CD4-positive, alpha-beta T cell treated with Interleukin-4 for 4 hours (primary cell): ENCODE measurements at places on chromosomes 2 and 18.

DNA sequence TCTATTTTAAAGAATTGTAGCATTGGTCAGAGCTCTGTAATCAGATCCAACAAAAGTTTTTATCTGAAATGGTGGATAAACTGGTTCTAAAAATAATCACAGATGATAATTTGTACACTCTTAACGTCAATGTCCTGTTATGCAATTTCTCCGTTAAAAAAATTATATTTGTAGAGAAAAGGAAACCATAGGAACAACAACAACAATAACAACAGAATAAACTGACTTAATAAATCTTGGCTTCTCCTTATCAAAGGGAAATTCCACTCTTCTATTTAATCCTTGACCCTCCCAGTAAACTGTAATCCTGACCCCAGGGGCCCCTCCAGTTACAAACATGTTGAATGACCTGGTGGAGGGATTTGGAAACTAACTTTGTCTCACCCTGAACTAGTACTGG is 78.6 kb upstream of the ZFP36L2 start:
- no peak for DNase-seq

GRCh38 chr18:49754866-49755265 is 58.5 kb downstream of the ACAA2 start:
- no peak for DNase-seq

- DNase-seq: no peak
Measured at GRCh38 chr2:10257500-10258147, 45.1 kb upstream of the HPCAL1 start.

DNA sequence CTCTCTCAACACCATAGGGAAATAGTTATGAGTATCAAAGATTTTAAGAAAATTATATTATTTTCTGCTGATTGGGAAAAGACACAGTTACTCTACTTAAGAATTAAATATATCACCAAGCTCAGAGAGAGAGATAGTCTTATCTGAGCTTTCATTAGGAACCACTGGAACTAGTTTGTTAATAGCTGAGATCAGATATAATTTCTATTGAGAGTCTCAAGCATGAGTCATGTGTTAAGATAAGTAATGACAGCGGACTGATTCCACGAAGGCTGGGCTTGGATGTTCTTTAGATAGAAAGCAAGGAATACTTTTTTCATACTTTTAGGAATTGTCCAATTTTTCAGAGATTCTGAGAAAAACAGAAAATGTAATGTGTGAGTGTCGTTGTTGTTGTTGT is 44.4 kb upstream of the RBM44 start:
- DNase-seq: no peak

- DNase-seq: no peak
Measured at GRCh38 chr2:128727404-128727803, 408.7 kb upstream of the HS6ST1 start.

- DNase-seq: no peak
Measured at GRCh38 chr18:62399276-62399675, 74.2 kb downstream of the TNFRSF11A start.

- DNase-seq: no peak
Measured at GRCh38 chr2:177942731-177943130, 129.8 kb downstream of the PDE11A start.

DNA sequence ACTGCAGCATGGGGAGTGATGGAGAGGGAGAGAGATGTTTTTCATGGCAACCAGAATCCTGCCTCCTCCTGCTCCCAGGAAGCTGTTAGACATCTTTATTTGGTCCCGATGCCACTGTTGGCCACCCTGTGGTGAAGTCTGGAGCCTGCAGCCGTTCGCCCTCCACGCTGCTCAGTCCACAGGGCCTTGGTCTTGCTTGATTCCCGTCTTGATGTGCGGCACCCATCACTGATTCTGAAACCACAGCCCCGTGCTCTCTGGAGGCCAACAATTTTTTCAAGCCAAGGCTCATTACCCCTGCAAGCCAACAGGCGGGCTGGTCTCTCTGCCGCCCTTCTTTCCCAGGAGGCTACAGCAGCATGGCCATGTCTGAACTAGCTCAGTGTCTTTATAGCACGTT is 24.5 kb downstream of the SIGLEC15 start:
- no peak for DNase-seq

DNA sequence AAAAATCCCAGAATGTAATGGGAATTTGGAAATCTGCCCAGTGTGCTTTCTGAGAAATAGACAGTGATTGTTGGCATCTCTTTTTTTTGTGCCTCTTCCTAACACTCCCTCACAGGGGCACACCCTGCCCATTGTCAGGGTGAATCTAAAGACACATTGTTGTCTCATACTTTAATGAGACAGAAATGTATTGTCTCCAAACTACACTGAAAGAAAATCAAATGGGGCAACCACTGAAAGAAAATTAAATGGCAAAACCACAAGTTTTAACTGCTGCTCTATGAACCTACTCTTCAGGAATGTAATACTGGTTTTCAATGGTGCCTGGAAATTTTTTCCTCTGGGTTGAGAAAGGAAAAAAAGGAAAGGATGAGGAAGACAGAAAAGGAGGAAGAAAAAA is 43.2 kb upstream of the GLS start:
- no peak for DNase-seq

GRCh38 chr2:25165992-25166875 is 2.1 kb downstream of the POMC start:
- DNase-seq: peak; percentile 43

DNA sequence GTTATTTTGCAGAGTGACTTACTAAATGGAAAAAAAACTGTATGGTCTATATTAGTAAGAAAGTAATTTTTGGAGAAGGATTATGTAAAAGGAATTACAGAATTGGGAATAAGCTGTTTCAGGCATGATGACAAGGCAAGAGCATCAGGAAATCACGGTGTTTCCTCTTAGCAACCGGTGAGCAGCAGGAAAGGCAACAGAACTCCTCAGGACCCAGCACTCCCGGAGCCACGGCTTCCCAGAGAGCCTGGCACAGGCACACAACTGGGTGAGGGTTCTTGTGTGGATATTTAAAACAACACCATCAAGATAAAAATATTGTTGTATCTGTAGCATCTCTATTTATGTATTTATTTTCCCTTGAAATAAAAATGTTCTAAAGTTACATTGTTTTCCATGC is 34.4 kb downstream of the CYP27C1 start:
- DNase-seq: no peak

DNA sequence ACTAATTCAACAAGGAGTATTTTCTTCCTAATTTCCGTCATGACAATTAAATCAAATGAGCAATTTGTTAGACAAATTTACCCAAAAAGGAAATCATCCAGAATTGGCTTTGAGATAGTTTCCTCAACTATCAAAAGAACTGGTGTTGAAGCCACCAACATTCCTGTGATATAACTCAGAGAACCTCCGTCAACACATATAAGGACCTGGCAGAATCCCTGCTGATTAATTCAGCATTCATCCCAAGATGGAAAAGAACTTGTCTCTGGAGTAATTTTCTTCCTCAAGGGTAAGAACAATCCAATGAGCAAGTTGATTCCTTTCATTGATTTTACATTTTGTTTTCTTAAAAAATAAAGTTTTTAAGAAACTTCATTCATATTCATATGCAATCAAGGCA is 62.0 kb downstream of the MBD2 start:
- DNase-seq: no peak

- no peak for DNase-seq
Measured at GRCh38 chr2:8086357-8086756, 595.5 kb upstream of the ID2 start.

DNA sequence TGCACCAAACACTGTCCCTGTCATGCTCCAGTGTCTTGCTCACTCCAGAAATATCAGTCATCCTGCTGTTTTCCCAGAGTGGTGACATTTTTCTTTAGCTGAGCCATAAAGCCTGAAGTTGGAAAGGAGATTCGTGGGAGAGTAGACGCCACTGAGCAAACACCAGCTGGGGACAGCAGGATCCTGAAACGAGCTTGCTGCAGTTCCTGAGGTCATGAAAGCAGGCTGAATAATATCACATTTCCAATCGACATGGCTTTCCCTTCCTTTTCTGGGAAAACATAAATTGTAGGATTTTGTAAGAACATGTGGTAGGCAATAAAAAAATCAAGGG is 276.4 kb downstream of the CDCA7 start:
- DNase-seq: no peak

GRCh38 chr2:37993143-37993542 is 68.1 kb downstream of the RMDN2 start:
- no peak for DNase-seq

- no peak for DNase-seq
Measured at GRCh38 chr2:105390454-105390853, 8.4 kb downstream of the FHL2 start.

- DNase-seq: no peak
Measured at GRCh38 chr2:228709788-228710371, 528.4 kb upstream of the SPHKAP start.

DNA sequence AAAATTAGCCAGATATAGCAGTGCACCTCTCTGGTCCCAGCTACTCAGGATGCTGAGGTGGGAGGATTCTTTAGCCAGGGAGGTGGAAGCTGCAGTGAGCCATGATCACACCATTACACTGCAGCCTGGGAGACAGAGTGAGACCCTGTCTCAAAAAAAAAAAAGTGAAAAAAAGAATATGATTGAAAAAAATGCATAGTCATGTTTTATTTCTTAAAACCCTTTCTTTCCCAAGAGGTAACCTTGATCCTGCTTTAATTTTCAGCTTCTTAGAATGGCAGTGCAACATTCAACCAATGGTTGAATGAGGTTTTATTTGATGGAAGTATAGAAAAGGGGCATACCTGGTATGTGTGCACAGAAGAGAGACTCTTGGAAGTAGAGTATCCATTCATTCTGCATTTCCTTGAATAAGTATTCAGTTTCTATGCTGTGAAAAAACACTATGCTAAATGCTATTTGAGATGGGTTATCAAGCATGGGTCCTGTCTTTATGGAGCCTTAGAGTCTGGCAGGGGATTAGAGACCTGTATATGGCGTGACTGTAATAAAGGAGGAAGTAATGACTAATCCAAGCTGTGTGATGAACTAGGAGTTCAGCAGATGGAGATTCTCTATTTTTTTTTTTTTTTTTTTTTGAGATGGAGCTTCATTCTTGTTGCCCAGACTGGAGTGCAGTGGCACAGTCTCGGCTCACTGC is 146.3 kb downstream of the WDSUB1 start:
- no peak for DNase-seq

DNA sequence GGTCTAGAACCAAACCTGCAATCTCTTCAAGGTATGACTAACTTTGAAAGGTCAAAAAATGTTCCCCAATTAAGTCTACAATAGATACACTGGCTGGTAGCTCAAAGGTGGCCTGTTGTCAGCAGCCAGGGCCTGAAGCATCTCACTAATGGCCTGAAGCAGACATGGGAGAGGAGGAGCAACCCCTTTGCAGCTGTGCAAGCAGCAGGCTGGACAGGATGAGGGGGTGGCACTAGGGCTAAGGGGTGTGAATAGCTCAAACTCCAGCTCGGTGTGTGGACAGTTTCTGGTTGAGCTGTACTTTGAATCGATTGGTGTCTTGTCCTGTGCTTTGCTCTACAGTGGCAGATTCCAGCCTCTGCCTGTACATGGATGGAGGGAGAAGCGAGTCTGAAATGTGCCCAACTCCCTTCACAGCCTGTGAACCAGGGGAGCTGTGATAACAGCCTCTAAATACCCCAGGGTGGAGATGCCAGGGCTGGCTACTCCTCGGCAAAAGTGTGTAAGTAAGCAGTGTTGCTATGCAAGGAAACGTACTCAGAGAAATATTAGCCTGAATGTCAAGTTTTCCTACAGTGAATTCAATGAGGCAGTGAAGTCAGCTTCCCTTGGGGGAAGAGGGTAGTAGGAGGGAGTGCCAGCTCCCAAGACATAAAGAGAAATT is 34.7 kb upstream of the DTNB start:
- no peak for DNase-seq

DNA sequence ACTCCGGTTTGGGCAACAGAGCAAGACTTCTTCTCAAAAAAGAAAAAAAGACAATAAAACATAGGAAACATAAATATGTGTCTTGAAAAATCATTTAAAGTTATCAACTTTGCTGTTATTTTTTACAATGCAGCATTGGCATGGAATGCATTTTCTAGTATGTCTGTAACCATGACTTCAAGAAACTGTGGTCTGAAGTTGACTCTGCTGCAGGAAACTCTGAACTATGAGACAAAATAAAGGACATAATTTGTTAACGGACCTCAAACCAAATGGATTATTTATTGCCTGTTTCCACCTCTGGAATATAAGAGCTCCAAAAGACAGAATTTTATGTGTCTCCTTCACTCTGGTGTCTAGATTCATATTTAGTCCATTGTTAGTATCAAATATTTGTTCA is 79.1 kb downstream of the TRIB2 start:
- no peak for DNase-seq

DNA sequence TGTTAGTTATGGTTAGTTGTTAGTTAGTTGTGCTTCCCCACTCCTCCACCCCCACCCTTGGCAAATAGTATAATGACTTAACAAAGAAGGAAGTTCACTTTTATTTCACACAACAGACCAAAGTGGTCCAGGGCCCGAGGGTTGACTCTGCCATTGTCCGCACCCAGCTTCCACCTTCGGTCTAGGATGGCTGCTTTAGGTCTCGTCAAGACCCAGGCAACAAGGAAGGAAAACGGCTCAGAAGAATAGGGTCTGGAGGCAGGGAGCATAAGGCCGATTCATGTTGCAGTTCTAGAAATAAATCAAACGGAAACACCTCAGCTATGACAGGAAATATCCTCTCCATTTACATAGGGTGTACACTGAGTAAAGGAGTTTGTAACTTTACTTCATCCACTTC is 206.0 kb upstream of the CXCR4 start:
- DNase-seq: no peak

- DNase-seq: no peak
Measured at GRCh38 chr2:223000872-223001796, 50.9 kb upstream of the KCNE4 start.

GRCh38 chr18:12928206-12928605 is 19.6 kb upstream of the SEH1L start:
- DNase-seq: no peak

- DNase-seq: no peak
Measured at GRCh38 chr18:49499046-49499637, 12.1 kb upstream of the C18orf32 start.

DNA sequence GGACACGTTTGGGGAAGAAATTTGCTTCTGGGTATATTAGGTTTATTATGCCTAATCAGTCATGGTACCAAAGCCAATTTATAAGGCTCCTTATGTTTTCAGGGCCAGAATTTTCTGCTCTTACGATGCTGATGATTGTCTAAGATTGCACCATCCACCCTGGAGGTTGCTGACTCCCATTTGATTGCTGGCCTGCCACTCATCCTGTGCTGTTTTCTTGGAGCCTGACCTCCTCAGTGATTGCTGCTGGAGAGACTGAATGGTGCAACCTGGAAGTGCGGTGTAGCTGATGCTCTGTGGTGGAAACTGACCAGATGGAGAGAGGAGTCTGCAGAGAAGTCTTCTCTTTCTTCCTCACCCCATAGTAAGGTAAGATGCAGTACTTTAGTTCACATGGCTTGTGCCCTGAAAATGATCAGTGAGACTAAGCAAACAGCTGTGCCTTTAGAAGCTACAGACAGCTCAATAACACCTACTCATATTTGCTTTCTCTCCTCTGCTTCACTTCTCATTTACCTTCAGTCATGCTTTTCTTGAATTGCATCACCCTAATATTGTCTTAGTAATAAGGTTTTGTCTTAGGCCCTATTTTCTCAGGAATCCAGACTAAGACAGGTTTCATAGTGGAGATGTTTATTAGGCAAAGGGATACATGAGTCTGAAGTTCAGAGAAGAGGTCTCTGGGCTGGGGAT is 17.4 kb downstream of the ZNF24 start:
- no peak for DNase-seq

GRCh38 chr18:69840001-69840400 is 107.7 kb downstream of the CD226 start:
- no peak for DNase-seq
